ENCODE measurements at places on chromosomes 1 and 21.
A peak's percentile ranks its signal among the peaks of the same experiment; 100 is the strongest.

- DNase-seq, result no peak
Observed at GRCh38 chr1:191895462-191896058, 262.7 kb upstream of the RGS18 start.

GRCh38 chr1:210438928-210439841 is 110.5 kb downstream of the HHAT start:
- no peak for DNase-seq

GRCh38 chr1:46804027-46804889 is 5.4 kb downstream of the CYP4B1 start:
- no peak for DNase-seq

- DNase-seq, result no peak
Observed at GRCh38 chr1:209506101-209506500, 77.4 kb upstream of the CAMK1G start.

GRCh38 chr1:46278807-46279206 is 24.6 kb downstream of the LRRC41 start:
- no peak for DNase-seq

DNA sequence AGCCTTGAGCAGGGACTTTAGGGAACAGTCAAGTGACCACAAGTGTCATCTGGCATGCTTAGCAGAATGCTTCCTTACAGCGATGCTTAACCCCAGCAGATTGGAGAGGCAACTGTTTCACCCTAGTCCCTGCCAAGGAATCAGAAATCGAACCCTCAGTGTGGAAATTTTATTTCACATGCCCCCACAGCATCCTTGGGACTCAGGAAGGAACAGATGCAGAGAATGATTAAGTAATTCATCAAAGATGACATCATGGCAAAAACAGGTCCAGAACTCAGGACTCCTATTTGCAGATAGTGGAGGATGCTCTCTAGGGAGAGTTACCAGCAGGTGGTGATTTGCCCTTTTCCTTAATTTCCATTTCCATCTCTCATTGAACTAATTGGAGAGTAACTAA is 333.0 kb upstream of the KAZN start:
- DNase-seq, result peak; percentile 47

- DNase-seq, result no peak
Observed at GRCh38 chr1:83632906-83633305, 366.0 kb downstream of the TTLL7 start.

DNA sequence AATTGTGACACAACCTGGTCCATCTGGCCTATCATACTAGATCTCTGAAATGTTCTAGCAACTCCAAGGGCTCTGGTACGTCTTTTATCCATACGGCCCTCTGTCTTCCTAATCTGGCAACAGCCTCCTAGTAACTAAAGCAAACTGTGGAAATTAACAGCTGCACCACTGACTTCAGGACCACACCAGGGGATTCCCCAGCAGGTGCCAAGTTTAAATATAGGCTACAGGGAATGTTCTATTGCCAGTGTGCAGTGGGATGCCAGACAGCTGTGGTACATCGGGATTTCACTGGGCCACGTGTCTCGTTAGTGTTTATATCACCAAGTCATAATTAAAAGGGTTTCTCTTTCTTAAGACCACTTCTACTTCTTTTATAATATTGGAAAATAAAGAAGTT is 94.3 kb downstream of the RGS2 start:
- no peak for DNase-seq

- no peak for DNase-seq
Observed at GRCh38 chr1:209710847-209711246, 6.2 kb downstream of the HSD11B1 start.

DNA sequence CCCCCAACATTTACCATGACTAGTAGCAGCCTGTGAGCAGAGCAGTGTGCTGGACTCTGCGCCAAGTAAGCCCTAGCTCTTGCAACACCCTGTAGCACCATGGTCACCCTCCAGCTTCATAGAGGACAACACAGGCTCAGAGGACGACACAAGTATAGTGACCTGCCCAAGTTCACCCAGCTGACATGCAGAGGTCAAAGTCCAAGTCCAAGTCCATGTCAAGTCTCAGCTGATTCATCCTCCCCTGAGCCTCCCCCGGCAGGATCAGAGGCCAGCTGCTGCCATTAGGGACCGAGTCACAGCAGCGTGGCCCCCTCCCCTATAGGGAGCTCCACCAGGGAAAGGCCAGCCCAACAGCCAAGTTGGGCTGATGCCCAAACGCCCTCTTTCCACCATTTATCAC is 15.9 kb downstream of the SDC3 start:
- DNase-seq, result no peak

DNA sequence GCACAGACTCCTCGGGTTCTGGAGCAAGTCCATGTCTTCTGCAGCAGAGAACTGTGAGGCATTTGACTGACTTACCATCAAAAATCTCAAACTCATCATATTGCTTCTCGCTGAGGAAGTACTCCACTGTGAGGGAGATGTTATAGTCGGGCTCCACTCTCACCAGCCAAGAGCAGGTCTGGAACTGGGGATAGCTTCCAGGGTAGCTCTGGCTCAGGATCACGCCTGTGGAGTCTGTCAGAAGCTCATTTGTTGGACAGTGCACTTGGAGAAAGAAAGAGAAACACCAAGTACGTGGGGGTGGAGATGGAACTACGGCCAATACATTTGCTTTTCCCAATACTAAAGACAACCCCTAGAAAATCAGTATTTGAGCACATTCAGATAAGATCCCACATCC is 111.1 kb downstream of the ZSCAN20 start:
- no peak for DNase-seq

DNA sequence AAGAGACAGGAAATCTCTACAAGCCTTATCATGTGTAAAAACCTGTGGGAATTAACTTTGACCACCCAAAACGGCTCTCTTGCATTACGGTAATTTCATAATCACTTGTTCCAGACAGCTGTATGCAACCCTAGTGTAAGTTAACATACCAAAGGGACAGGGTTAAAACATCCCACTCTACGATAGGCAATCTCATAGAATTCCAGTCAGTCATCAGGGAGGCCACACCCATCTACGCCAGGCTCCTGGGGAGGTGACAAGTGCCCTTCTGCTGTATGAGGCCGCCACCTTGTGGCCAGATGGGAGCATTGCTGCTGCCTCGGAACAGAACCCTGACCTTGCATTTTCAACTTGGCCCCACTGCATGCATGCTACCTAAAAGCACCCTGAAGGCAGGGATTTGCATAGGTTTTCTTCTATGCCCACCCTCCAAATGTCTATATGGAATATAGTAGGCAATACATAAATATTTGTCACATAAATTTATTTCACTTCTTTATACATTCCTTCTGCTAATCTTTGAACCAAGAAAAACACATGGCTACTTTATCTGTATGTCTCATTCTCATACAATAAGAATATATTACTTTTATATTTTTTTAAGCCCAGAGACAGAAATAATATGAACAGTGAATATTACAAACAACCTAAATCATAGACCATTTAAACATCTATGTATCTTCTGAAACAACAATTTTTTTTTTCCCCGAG is 12.6 kb downstream of the HSF2BP start:
- DNase-seq, result peak; percentile 93

GRCh38 chr1:86846164-86846647 is 67.7 kb downstream of the SELENOF start:
- DNase-seq, result no peak

GRCh38 chr1:222996310-222996975 is 146.6 kb downstream of the TLR5 start:
- DNase-seq, result no peak

DNA sequence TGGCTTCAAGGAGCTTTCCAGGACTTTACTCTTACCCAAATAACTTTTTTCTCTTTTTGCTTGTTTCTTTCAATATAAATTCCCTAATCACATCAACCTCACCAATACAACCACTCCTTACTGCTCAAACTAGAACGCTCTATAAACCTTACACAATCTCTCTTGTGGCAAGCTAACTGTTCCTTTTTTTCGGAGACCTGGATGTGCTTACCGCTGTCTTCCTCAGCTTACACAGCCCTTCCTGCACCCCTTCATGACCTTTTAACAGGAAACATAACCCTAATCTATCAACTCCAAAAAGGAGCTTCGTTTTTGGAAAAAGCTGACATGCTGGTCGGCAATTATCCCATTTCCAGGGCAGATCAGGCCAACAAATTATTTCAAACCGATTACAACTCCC is 24.1 kb upstream of the SLC2A5 start:
- DNase-seq, result no peak

GRCh38 chr1:7636795-7637526 is 134.1 kb upstream of the VAMP3 start:
- DNase-seq, result no peak

DNA sequence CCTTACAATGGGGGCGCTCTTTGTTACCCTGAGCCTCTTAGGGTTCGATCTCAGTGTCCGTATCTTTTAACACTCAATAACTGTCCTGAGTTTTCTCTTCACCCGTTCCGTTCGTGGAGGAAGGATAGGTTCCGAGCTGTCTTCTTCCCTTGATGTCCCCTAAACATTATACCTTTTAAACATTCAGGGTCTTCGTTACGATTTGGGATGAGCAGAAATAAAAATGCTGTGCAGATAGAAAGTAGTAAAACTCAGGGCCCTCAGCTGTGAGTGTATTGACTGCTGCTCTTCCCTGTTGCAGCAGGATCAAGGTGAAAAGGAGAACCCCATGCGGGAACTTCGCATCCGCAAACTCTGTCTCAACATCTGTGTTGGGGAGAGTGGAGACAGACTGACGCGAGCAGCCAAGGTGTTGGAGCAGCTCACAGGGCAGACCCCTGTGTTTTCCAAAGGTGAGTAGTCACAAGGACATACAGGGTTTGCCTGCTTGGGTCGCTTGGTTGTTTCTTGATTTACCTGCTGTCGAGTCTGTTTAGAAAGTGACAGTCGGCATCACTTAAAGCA is 784 bp downstream of the RPL11 start:
- DNase-seq, result no peak

DNA sequence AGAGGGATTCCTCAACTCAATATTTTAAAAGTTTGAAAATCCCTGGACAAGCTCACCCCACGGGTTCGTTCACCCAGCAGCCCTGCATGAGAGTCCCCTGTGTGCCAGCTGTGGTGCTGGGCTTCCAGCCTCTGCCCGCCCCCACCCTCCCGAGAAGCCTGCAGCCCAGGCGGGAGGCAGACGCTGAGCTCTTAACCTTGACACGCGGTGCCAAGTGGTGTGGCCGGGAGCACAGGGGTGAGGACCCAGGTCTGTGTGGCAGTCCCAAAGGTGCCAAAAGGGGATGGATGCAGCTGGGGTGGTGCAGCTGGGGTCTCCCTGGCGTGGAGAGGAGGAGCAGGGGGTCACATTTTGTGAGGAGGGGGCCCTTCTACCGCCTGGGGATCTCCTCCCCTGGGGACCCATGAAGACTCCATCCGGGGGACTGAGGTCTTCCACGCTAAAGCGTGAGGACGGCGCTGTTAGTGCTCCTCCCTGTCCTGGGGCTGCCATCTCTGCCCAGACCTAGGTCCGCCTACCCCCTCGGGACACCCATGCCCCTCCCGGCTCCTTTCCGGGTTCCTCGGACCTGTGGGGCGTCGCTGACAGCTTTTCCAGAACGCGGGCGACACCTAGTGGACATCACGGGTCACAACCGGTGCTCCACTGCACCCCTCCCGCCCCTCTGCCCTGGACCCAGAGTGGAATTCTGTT is 12.9 kb downstream of the PLA2G2F start:
- peak; percentile 62 for DNase-seq

DNA sequence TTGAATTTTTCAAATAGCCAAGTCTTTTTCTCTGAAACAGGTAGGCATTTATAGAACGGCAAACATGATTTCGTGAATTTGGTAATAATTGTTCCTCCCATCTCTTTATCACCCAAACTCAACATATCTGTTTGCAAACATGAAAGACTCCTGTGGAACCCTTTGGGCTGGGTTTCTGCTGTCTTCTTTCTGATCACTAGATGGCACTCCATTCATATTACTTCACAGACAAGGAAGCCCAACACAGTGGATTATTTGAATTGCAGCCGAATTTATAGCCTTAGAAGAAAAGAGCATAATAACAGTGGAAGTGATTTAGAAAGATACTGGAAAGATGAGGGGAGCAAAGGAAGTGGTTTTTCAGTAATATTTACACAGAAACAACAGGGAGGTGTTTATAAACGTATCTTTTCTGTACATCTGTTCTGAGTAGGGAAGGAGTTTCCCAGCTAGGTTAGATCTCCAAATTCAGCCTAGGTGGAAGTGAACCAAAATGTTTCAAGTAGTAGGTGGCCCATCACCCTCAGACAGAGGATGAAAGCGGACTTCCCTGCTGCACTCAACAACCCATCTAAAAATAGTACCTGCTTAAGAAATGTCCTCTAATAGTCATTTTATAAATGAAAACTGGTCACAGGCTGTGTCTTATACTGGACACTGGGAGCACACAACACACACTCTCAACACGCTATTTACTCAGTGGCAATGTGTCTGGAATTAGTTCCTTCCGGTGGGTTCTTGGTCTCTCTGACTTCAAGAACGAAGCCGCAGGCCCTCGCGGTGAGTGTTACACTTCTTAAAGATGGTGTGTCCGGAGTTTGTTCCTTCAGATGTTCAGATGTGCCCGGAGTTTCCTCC is 67.6 kb downstream of the MAP3K21 start:
- DNase-seq, result peak; percentile 81

DNA sequence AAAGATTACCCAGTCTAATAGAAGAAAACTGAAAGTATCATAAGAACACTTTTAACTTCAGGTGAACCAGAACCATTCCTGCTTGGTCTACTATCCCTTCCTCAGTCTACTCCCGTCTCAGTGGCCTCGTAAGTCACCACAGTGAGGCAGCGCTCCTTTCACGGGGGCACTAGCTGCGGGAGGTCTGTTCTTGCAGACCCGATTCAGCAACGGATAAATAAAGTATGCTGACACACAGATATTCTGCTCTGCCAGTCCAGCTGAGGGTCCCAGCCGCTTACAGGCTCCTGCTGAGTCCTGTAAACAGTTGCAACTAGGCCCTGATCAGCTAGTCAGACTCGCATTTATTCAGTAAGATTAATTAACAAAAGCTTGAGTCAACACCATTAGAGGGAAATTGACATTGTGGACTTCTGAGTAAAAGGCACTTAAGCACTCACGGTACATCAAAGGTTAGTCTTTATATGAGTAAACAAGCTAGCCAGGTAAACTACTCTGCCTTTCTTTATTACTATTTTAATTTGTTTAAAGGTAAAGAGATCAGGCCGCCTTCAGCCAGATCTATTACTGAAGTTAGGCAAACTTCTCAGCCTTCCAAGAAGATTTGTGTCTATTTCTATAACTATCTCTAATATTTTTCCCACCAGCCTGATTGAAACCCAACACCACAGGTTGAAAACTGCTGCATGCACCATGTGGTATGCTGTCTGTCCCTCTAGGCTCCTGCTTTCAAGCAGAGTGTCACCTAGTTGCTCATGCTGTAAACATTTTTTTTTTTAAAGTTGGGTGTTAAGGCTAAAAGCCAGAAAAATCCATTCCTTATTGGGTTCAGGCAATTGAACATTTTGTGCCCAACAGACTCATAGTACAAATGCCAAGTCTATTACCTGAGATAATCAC is 87.7 kb downstream of the INTS7 start:
- no peak for DNase-seq

DNA sequence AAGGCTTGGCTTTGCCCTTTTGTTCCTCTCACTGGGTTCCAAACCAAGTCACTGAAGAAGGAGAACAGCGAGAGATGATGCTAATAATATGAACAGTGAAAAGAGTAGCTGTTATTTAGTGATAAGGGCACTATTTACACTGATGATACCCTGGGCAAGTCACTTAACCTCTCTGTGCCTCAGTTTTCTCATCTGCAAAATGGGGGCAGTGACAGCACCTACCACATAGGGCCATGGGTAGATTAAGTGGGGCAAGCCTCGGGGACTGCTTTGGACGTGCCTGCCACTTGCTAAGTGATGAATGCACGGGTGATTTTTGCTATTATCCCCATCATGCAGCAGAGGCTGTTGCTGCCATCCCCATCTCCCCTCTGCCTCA is 9.2 kb downstream of the ATP13A2 start:
- DNase-seq, result no peak
